Gastroesophageal sphincter (tissue), 4 donors: ENCODE measurements at places on chromosomes 2 and 18.

- H3K36me3 ChIP-seq, result no peaks in the 10 kb centered on the region
These were observed 46.3 kb downstream of the PKDCC start for GRCh38 chr2:42094114-42094513.

DNA sequence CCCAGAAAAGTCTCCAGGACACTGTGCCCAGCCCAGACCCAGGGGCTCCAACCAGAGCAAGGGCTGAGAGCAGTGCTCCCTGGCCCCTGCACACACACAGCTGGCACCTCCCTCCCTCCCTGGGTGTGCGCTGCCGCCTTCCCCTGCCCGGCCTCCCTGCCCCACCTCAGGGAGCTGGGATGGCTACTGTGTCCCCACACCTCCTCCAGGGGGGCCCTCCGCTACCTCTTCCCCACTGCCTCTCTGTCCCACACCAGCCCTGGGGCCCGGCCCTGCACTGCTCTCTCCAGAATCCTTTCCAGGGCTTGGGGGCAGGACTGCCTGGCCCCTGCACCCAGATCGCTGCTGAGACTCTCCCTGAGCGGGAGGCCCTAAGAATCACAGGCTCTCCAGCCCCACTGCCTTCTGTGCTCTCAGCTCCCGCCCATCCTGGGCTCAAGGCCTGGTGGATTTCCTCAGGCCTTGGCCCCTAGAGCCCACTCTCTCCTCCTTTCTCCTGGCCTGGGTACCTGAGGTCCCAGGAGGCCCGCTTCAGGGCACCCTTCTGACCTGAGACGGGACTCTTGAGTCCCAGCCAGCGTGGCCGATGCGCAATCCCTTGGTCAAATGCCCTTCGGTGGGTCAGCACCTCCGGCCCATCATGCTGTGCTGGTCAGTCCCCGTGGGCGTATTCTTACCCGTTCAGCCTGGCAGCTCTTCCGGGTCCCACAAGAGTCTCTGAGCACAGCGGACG lies 276.8 kb upstream of the HDAC4 start:
- no peaks in the 10 kb centered on the region for H3K27me3 ChIP-seq
- no peak overlapping the region for H3K4me3 ChIP-seq
- no peaks in the 10 kb centered on the region for H3K4me1 ChIP-seq
- H3K27ac ChIP-seq, result no peak overlapping the region

- no peaks in the 10 kb centered on the region for H3K36me3 ChIP-seq
- no peaks in the 10 kb centered on the region for H3K4me1 ChIP-seq
- H3K27me3 ChIP-seq, result no peaks in the 10 kb centered on the region
- no peak overlapping the region for H3K4me3 ChIP-seq
These were observed 107.9 kb upstream of the ETAA1 start for GRCh38 chr2:67289271-67289670.

DNA sequence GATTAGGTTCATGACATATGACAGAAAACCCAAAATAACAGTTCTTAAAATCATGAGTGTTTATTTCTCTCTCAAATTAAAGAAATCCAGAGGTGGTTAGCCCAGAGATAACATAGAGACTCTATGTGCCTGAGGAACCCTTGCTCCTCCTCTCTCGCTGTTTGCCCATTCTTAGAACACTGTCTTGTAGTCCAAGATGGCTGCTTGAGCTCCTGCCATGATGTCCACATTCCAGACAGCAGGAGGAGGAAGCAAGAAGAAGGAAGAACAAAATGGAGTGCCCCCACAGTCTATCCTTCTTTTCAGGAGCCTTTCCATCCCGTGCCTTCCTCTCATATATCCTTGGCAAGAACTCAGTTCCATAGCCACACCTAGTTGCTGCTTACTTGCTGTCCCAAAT lies 13.9 kb upstream of the ST8SIA5 start:
- H3K27ac ChIP-seq, result no peak overlapping the region
- H3K4me1 ChIP-seq, result no peaks in the 10 kb centered on the region
- no peak overlapping the region for H3K4me3 ChIP-seq

- H3K4me1 ChIP-seq, result no peaks in the 10 kb centered on the region
- H3K4me3 ChIP-seq, result peak within 1 kb of the TSS; percentile 54
- H3K36me3 ChIP-seq, result no peaks in the 10 kb centered on the region
These were observed at the start of gene ITM2C for GRCh38 chr2:230864605-230865306. Gene ITM2C, plus strand, starts transcription at chr2:230864942. Its CDS starts 84 bp downstream, at chr2:230865026.

DNA sequence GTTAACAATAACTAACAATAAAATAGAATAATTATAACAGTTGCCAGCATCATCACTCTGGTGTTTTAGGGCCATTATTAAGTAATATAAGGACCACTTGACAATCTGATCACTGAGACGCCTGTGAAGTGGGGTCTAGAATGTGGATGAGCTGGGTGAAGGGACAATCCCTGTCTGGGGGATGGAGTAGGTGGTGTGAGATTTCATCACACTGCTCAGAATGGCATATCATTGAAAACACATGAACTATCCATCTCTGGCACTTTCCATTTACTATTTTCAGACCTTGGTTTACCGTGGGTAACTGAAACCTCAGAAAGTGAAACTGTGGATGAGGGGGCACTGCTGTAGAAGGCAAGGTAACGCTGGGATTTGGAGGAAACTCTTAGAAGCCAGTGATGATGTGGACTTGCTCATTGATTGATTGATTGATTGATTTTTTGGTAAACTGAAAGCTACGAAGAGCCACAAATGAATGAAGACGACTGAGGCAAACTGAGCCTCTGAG lies 204.4 kb upstream of the TWIST2 start:
- no peaks in the 10 kb centered on the region for H3K27me3 ChIP-seq
- ATAC-seq, result no peak

DNA sequence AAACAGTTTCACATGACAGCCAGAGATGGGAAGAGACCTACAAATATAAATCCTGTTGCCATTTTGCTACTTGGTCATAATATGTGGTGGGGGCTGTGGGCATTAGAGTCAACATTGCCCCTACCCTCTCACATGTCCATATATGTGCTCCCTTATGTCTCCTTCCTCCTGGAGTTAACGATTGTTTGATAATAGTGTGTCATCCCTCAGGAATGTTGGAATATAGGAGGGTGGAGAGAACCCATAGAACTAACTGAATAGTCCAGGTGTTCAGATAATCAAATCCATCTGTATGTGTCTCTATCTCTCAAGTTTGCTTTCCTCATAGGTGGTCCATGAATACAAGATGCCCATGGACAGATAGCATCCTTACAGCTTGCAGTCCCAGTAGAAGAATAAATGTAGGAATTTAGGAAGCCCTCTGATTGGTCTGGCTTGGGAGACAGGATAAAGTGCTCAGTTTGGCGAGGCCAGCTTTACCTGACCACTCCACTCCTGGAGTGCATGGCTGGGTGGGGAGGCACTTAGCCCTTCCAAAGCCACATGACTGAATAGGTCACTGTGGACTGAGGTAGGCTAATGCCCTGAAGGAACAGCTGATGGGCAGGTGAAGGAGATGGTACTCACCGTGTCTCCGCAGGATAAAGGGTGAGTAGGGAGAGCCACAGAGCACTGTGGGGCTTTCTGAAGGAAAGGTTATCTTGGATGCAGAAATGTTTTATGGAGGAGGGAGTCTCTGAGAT lies 166.9 kb downstream of the CDCA7 start:
- H3K4me1 ChIP-seq, result no peaks in the 10 kb centered on the region
- H3K27me3 ChIP-seq, result peaks cover 15% of the 10 kb centered on the region
- no peak overlapping the region for H3K4me3 ChIP-seq
- no peak for ATAC-seq
- H3K36me3 ChIP-seq, result no peaks in the 10 kb centered on the region
- no peak overlapping the region for H3K27ac ChIP-seq

DNA sequence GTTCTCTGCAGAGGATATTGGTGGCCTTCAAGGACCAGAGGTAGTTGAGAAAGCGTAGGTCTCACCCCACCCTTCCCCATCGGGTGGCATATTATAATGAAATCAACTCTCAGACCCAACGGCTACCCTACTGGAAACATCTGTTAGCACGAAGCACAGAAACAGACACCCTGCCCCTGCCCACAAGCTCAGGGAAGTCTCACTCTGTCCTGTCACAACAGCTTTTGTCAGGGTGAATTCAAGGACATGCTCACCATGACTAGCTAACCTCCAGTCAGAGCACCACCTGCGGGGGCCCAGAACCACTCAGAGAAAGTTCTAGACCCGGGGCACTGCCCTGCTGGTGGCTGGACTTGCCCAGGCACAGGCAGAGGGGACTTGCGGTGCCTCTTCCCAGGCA lies 3.5 kb upstream of the B3GNT7 start:
- no peak for ATAC-seq
- peaks cover 49% of the 10 kb centered on the region for H3K27me3 ChIP-seq
- H3K36me3 ChIP-seq, result no peaks in the 10 kb centered on the region

DNA sequence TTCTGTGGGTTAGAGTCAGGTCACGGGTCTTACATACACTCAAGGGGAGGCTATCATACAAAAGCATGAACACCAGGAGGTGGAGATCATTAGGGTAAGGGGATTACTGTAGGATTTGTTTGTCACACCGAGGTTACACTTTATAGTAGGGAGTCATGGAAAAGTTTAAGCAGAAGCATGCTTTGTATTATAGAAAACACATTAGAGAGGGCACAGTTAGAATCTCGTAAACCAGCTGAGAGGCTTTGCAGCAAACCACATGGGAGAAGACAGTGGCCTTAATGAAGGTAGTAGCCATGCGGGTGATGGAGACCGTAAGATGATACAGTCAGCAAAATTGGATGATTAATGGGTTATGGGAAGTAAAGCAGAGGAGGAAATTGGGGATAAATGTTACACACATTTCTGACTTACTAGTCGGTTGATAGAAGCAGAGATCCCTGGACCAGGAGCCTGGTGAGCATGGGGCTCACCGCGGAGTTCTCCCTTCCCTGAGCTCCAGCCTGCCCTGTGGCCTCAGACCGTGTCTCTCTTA lies 75.6 kb downstream of the MAPRE2 start:
- peak overlapping the region; percentile 79 for H3K27ac ChIP-seq
- no peak overlapping the region for H3K4me3 ChIP-seq
- H3K27me3 ChIP-seq, result no peaks in the 10 kb centered on the region
- peaks cover 18% of the 10 kb centered on the region for H3K4me1 ChIP-seq
- H3K36me3 ChIP-seq, result no peaks in the 10 kb centered on the region

DNA sequence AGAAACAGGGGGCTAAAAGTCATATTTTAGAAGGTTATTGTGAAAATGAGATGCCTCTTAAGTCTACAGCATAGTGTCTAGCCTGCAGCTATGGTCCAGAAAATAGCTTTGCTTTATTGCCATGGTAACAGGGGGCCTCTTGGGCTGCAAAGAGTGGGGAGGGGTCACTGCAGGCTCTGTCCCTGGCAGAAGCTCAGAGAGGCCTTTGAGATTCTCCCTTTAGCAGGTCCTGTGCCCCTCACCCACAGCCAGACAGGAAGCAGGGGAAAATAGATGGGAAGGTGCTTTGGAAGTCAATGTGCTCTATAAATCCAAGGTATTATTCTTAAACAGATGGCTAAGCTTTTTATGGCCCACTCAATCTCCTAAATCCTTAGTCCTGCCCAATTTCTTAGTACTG lies 1021.3 kb upstream of the GYPC start:
- ATAC-seq, result no peak
- no peak overlapping the region for H3K4me3 ChIP-seq
- H3K4me1 ChIP-seq, result no peaks in the 10 kb centered on the region
- no peak overlapping the region for H3K27ac ChIP-seq

DNA sequence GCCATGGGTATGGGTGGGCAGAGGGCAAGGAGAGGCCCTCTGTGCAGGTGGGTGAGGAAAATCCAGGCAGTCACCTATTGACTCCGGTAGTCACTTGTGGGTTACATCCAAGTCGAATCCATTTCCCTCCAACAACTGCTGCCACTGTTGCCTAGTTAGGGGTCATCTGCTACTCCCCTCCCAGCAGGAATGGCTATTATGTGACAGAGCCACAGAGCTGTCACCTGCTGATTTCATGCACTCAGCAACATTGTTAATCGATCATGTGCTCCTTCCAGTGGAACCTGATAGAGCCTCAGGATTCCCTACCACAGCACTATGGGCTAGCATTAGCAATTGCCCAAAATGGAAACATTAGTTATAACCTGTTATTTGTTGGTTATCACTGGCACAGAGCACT lies 31.4 kb downstream of the POLR1A start:
- peaks cover 32% of the 10 kb centered on the region for H3K4me1 ChIP-seq
- no peak for ATAC-seq
- no peak overlapping the region for H3K4me3 ChIP-seq
- H3K36me3 ChIP-seq, result no peaks in the 10 kb centered on the region

DNA sequence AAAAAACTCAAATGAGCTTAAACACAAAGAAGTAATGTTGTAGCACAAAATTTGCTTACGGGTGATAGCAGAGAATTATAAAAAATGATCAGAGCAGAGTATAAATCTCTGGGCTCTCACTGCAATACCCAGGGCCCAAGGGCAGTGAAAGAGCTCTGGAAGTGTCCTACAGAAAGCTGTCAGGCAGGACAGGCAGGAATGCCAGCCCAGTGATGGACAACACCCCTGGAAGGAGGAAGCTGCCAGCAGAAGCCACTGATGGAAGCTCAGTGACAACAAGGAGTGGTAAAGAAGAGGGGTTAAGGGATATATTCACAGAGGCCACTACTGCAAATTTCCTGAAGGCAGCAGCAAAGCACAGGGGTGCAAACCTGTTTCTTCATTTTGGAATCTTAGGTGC lies 214.9 kb downstream of the L3MBTL4 start:
- no peaks in the 10 kb centered on the region for H3K36me3 ChIP-seq
- H3K4me1 ChIP-seq, result no peaks in the 10 kb centered on the region
- H3K27ac ChIP-seq, result no peak overlapping the region
- no peaks in the 10 kb centered on the region for H3K27me3 ChIP-seq

GRCh38 chr2:222430071-222430470 lies 5.7 kb downstream of the SGPP2 start:
- H3K36me3 ChIP-seq, result no peaks in the 10 kb centered on the region
- peaks cover 11% of the 10 kb centered on the region for H3K27me3 ChIP-seq
- no peak overlapping the region for H3K4me3 ChIP-seq
- no peak for ATAC-seq
- H3K27ac ChIP-seq, result no peak overlapping the region

- no peak for ATAC-seq
- H3K27ac ChIP-seq, result no peak overlapping the region
- no peaks in the 10 kb centered on the region for H3K27me3 ChIP-seq
- no peaks in the 10 kb centered on the region for H3K4me1 ChIP-seq
- H3K36me3 ChIP-seq, result no peaks in the 10 kb centered on the region
These were observed 9.1 kb downstream of the GCC2 start for GRCh38 chr2:108458082-108458481.
